HFF-Myc (cell line): ENCODE measurements at places on chromosomes 11 and 22.

- no peak for DNase-seq
These were observed 365.7 kb upstream of the CADM1 start for GRCh38 chr11:115869780-115870431.

GRCh38 chr11:68532727-68533369, 72.3 kb downstream of the PPP6R3 start:
- DNase-seq, result no peak

- DNase-seq, result no peak
These were observed 1.1 kb upstream of the NOL12 start for GRCh38 chr22:37684803-37685615.

DNA sequence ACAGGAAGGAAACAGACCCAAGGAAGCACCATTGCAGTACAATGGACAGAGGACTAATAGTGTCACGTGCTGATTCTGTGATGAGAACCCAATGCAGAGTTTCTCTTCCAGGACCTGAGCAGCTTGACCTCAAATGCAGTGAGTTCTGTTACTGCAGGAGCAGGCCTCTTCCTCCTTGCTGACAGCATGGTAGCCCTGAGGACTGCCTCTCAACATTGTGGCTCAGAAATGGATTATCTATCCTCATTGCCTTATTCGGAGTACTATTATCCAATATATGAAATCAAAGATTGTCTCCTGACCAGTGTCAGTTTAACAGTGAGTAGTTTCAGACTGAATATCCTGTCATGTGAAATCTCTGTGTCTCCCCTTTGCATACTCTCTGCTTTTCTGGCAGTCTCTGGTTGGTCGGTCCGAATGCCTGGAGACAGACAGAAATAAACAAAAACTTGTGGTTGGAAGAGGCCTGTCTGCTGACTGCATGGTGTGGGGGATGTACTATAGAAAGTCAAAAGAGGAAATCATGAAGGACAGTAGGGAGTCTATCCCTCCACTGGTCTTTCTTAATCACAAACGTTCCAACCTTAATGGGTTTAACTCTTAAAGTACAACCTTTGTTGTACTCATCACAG, 6.9 kb upstream of the MS4A14 start:
- DNase-seq, result no peak

- DNase-seq, result no peak
These were observed 10.1 kb downstream of the STIM1 start for GRCh38 chr11:3865388-3866193.
